ENCODE measurements at places on chromosomes 7 and 10.
A peak's percentile ranks its signal among the peaks of the same experiment; 100 is the strongest.

DNA sequence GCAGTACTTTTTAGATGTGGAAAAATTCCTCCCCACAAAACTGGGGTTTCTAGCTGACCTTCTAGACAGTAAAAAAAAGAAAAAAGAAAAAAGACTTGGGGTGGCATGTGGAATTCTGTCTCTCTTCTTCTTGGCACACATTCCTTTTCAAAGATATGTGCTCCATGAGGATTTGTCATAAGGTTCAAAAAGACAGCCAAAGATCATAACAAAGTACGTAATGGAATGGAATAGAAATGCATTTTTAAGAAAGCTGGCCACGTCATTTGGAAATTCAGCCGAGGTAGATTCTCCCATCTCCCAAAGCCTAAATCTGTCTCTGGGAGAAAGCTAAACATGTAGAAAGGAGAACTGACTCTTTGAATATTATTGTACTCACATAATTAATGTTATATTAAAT is 381.3 kb upstream of the NFE2L3 start:
- no peak for DNase-seq

DNA sequence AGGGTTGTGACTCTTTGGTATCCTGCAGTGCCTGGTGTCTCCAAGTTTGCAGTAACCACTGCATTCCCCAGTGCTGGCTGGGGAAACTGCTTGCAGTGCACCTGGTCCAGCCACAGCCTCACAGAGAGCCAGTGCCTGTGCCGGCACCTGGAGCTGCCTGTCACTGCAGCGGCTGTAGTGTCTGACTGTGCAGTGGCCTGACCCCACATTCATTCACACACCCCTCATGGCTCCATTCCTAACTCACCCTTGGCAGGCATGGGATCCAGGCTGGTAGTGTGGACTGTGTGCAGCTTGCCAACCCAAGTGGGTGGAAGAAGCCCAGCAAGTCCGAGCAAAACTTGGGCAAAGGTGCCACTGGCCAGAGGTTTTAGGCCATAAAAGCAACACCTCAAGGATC is 3.7 kb upstream of the CYP3A43 start:
- DNase-seq = no peak

GRCh38 chr10:24503461-24504320 is 220.0 kb downstream of the ARHGAP21 start:
- DNase-seq = no peak

- DNase-seq = no peak
These were observed 286.4 kb upstream of the LRRN3 start for GRCh38 chr7:110804501-110804900.

- no peak for DNase-seq
These were observed 118.8 kb upstream of the UNC5B start for GRCh38 chr10:71093531-71093930.

DNA sequence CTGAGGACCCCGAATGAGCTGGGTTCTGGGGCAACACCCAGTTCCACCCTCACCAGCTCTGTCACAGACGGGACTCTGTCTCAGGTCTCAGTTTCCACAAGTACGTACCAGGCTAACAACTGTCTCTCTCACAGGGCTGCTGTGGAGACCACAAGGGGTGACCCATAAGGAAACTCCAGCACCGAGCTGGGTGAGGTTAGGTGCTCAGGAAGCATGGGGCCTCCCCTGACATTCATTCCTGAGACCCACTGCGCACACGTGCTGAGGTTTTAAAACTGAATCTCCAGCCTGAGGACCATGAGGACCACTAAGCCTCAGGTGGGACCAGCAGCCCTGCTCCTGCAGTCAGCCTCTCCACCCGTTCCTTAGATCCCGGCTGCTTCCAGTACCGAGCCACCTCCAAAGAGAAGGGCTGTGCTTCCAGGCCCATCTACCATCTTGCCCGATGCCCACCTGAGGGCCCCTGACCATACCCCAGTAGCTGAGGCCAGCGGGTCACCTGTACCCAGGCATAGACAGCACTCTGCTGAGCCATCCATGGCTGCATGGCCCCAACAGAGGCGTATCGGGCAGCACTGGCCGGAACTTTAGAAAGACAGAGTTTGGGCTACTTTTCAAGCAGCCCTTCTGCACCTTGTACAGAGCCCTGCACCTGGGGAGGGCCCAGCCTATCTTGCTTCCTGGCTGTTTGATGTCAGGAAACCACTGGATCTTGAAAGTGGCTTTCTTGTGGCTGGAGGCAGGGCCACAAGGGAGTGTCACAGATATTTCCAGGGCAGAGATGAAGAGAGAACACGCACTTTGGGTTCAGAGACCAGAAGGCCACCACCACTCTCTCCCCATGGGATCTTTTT is 18.7 kb downstream of the HSPA12A start:
- peak; percentile 68 for DNase-seq

DNA sequence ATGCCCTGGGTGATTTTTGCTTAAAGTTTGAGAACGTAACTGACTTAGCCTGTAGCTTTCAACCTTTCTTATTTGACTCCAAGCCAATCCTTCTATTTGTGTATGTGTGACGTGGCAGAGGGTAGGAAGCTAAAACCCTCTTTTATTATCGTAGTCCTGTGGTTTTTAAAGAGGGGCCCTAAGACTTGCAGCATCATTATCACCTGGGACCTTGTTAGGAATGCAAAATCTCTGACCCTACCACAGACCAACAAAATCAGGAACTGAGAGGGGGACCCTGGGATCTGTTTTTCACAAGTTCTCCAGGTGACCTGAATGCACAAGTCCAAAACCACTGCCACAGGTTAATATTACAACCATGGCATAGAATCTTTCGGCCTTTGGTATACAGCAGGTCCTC is 80.1 kb downstream of the OSBPL3 start:
- DNase-seq = no peak

DNA sequence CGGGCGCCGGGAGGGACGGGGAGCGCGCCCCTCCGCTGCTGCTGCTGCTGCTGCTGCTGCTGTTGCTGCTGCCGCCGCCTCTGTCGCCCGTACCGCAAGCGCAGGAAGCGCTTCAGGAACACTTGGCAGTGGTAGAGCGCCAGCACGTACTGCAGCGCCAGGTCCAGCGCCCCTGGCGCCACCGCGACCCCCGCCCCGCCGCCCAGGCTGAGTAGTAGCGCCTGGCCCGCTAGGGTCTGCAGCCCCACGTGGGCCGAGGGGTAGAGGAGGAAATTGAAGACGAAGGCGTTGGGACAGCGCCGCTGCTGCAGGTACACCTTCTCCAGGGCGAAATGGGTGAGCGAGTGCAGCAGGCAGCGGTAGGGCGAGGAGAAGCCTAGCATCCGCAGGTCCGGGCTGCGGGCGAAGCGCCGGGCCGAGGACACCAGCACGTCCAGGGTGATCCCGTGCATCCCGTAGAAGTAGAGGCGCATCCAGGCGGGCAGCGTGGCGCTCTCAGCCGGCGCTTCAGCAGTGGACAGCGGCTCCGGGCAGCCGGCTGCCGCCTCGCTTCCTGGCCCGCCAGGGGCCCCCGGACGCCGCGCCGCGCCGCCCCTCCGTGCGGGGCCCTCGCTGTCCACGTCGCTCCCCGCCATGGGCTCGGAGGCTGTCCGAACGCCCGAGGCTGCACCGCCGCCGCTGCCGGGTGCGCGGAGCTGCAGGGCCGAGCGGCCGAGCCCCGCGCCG is at the start of gene TMEM229A:
Gene TMEM229A, minus strand, starts transcription at position 699 of the 726 bp plus-strand sequence. Its CDS starts 64 bp downstream, at position 635.
- DNase-seq = no peak

DNA sequence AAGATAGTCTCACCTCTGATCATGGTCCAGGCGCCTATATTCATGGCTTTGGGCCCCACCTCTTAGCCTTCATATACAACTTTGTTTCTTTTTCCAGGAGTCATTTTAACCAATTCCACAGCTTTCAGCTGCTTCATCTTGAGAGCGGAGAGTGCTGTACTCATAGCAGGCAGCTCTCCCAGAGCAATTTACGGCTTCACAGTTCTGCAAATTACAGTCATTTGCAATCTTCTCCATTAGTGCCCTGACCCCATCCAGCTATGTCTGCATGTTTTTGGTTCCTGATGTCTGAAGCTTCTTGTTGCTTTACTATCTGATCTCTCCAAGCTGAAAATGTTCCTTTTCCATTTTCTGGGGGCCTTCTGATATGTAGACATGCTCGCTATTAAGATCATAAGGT is 18.0 kb upstream of the MEST start:
- DNase-seq = no peak

DNA sequence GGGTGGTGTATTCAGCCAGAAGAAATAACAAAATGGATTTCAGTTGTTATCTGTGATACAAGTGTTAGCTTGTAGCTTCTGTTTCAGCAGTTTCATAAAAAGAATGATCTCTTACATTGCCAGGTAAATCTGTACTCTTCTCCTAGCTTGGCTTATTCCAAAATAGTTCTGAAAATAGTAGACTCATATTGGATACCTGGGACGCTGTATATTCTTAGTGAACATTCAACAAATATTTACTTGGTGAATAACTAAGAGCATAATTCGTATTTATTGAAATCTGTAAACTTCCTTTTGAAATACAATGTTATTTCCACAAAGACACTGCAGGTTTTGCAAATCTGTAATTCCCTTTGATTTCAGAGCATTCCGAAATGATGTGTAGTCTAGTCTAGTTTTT is 249.2 kb downstream of the ADK start:
- DNase-seq = no peak

GRCh38 chr10:30231071-30231652 is 117.9 kb downstream of the MTPAP start:
- DNase-seq = no peak

GRCh38 chr7:141636053-141636452 is 65.9 kb downstream of the DENND11 start:
- no peak for DNase-seq

Data from CD4-positive, alpha-beta T cell treated with Interleukin-1 beta for 1 hour (primary cell).